ENCODE measurements at places on chromosomes 13 and 19. TPM values are rescaled to one million over a fixed set of nuclear protein-coding genes. Genes with fewer than 3 reads are reported as not detected.

DNA sequence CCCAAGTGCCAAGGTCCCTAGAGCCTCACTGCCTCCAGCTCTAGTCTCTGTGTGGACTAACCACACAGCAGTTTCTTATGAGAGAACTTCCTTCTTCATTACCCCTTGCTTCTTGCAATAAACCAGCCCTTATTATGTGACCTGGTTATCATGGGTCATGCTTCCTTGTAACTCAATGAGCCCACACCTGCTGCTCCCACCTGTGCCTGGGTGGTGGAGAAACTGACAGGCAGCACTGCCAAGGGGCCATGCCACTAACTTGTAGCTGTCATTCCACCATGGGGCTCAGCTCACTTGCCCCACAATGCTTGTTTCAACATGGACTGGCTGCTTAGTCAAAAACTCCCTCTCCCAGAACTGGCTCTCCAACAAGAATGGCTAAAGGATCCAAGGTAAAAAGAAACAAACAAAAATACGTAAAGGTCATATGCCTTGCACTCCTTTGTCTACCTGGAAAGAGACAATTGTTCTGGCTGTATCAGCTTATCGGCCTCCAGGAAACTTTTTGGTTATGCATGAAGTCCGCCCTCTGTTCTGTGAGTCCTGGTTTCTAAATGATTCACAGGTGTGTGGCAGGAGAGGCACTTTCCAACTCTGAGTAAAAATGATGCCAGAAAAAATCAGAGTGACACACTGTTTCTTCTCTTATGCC lies 446.4 kb downstream of the COG6 start:
- no peak for DNase-seq

DNA sequence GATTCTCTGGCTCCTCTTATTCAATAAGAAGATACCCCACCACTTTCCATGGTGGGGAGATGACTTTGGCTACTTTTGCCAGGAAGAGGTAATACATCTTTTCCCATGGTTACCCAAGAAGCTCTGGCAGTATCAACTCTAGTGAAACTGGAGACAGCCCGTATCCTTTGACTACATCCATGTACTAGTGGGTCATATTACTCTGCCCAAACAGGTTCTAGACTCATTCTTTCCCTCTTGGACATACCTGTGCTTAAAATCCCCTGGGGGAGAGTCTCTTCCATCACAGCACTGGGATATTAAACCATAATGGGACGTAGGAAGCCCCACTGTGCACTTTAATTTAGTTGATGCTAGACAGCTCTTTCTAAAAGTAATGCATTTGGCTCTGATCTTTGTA lies 144.7 kb upstream of the KLF12 start:
- DNase-seq: no peak

GRCh38 chr19:1045247-1045603 lies 5.3 kb downstream of the ABCA7 start:
- DNase-seq: no peak

- DNase-seq: no peak
These were observed 16.1 kb upstream of the MTIF3 start for GRCh38 chr13:27466513-27466912.

ANGPTL8 gene
- total RNA-seq: 10.8 TPM

Measured in tibial nerve (tissue), 4 donors.